ENCODE measurements at places on chromosomes 3 and 15.

- DNase-seq = no peak
Measured at GRCh38 chr15:28101201-28101600, 2.1 kb upstream of the OCA2 start.

DNA sequence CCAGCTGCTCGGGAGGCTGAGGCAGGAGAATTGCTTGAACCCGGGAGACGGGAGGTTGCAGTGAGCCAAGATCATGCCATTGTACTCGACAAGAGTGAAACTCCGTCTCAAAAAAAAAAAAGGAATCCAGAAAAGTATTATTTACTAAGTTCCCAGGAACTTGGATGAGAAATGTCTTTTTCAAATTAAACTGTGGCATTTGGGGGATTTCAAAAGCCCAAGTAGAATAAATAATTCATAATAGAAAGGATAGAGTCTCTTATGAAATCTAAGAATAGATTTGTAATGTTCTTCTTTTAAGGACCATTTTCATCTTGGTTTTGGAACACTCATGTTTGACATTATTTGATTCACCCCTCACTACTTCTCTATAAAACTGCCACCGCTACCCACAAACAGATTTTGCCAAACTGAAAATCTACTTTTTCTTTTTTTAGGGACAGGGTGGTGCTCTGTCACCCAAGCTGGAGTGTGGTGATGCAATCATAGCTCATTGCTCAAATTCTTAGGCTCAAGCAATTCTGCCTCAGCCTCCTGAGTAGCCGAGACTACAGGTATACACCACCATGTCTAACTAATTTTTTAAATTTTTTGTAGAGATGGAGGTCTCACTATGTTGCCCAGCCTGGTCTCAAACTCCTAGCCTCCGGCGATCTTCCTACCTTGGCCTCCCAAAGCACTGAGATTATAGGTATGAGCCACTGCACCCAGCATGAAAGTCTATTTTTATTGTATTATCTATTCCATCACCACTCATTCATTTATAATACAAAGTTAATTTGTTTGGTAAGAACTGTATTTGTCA lies 99.3 kb downstream of the SENP2 start:
- DNase-seq = no peak

DNA sequence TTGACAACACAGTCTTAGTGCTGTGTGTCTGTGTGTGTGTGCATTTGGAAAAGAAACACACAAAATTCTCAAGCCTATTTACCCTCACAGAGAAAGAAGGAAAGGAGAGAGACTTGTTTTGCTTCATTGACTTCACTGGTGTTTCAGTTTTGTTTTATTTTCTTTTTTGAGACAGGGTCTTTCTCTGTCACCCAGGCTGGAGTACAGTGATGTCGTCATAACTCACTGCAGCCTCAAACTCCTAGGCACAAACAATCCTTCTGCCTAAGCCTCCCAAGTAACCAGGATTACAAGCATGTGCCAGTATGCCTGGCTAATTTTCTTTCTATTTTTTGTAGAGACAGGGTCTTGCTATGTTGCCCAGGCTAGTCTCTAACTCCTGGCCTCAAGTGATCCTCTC lies 636.9 kb downstream of the TAFA4 start:
- no peak for DNase-seq

DNA sequence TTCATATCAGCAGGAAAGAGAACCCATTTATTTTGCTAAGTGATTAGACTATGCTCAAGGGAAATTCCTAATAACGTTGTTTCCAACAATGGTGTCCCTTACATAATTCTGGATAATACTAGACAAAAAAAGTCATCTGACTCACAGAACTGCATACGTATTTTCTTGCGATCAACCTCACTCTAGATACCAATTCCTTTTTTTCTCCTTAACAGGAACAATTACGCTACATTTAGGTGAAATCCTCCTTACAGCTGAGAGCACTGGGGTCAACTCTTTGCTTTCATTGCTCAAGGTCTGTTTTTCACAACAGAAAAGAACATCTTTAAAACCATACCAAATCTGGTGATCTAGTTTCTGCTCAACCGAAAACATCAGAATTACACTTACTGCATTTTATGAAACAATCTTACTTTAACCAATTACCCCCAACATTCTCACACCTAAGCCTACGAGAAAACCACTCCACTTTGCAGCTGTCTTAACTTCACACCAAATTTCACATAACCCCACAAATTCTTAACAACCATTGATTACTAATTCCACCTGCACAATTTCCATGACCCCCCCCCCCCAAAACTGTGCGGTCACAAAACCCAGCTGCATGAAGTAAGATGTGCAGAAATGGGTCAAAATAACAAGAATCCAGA lies 61.2 kb upstream of the ICE2 start:
- no peak for DNase-seq

DNA sequence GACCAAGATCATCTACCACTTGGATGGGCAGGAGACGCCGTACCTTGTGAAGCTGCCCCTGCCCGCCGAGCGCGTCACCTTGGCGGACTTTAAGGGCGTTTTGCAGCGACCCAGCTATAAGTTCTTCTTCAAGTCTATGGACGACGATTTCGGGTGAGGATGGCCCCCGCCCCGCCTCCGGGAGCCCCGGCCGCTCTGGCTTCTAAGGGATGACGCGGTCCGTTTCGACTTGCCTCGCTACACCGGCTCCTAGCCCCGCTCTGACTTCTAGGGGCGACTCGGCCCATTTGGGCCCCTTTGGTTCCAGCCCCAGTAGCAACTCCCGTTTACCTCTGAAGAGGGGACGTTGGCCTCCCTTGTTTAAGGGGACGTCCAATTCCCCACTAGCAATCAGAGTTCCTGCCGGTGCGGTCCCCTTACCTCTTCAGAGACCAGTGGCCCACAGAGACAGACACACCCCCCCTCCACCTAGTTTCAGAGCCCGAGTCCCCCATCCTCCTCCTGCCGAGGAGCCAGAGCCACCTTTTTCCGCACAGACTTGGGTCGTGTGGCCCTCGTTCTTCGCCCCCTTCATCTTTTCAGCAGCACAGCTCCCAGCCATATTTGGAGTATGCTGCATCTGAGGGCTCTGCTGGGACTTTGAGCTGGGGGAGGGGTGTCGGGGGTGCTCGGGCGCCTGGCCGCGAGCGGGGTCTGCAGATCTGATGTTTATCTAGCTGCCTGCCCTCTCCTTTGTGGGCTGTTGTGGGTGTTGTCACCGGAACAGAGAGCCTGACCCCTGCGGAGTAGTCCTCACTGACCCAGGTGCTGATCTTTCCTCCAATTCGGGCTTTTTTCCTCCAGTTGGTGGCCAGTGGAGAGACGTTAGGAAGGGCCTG lies 706 bp downstream of the DVL3 start:
- peak; percentile 16 for DNase-seq

DNA sequence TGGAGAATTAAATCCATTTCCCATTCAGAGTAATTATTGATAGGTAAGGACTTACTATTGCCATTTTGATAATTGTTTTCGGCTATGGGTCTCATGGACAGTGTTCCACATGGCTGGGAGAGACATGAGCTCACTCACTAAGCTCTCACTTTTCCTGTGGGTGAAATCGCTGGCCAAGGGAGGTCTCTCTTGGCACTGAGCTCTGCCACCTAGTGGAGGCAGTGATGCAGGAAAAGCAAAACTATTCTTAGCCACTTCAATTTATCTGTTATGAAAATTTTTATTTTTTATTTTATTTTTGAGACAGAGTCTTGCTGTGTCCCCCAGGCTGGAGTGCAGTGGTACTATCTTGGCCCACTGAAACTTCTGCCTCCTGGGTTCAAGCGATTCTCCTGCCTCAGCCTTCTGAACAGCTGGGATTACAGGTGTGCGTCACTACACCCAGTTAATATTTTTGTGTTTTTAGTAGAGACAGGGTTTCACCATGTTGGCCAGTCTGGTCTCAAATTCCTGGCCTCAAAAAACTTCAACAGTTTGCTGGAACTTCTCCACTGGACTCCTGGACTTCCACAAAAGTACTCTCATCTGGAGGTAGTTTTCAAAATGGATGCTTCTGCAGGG lies 4.7 kb upstream of the RNF13 start:
- DNase-seq = peak; percentile 22

DNA sequence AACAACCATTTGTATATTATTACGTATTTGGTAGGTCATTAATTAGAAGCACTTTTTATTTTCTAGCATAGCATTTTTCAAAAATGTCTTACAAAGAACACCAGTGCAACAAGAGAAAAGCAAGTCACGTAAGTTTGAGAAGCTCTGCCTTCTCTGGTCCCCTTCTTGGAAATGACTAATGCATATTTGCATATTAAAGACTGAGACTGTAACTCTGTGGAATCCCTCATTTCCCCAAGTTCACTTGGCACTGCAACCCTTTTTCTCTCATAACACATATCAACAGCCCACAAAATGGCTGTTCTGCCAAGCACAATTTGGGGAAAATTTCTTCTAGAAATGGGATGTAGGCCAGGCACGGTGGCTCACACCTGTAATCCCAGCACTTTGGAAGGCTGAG lies 176.3 kb downstream of the ERC2 start:
- no peak for DNase-seq

DNA sequence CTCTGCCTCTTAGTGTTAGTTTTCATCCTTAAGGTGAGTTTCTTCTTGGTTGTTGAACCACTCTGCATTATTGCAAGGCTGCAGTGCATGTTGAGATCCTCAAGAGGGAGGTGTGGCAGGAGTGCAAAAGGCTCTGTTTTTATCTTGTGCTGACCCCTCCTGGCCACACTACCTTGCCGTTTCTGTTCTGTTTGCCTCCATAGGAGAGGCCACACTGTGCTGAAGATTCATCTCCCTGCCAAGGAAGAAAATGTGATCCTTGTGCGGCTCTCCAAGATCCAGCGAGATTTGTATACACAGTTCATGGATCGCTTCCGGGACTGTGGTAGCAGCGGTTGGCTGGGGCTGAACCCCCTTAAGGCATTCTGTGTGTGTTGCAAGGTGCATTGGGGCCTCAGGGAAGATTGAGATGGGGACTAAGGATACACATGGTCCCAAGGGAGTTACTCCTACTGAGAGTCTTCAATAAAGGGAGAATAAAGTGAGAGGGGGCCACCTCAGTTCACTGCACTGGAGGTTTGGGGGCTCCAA lies 33.0 kb upstream of the TEX264 start:
- DNase-seq = no peak

- no peak for DNase-seq
Measured at GRCh38 chr15:87538327-87538834, 718.2 kb downstream of the NTRK3 start.

GRCh38 chr3:52529376-52530333 lies 4.0 kb downstream of the NT5DC2 start:
- no peak for DNase-seq

DNA sequence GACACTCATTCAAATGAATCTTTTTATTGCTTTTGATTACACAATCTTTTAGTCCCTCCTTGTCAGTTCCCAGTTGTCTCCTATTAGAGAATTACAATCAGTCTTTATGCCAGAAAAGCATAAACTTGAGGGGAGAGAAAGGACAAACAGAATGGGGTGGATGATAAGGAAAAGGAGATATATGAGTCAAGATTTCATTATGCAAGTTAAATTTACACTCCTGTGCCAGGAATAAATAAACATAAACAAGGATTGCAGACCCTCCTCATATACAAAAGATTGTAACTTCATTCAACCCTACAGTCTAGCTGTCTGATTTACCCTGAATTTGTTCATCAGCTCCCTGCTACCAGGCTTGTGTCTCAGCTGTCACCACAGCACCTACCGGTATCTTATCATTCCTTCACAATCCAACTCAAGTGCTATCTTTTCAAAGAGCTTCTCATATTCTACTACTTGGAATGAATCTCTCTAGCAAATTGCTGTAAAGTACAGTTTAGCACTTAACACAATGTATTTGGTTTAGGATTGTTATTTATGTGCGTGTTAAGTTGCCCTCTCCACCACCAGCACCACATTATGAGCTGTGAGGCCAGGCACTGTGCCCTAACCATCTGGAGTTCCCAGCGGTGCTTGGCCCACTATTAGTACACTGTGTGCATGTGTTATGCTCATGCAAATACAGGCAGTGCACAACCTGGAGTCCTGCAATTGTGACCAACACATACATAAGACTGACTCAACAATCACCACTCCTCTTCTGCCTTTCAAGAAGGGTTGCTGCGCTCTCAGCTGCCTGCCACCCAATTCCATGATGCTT lies 504.1 kb downstream of the TBL1XR1 start:
- DNase-seq = no peak

GRCh38 chr3:178156301-178156700 lies 379.9 kb upstream of the KCNMB2 start:
- DNase-seq = no peak

- no peak for DNase-seq
Measured at GRCh38 chr3:57335283-57335938, 42.9 kb upstream of the ASB14 start.

- DNase-seq = no peak
Measured at GRCh38 chr15:71294251-71294910, 179.1 kb downstream of the THSD4 start.

DNA sequence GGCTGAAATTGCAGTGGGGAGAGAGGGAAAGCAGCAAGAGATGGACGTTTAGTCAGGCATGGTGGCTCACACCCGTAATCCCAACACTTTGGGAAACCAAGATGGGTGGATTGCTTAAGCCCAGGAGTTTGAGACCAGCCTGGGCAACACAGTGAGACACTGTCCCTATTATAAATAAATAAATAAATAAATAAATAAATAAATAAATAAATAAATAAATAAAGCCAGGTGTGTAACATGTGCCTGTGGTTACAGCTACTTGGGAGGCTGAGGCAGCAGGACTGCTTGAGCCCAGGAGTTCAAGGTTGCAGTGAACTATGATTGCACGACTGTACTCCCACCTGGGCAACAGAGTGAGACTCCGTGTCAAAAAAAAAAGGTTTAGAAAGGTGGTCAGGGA lies 54.0 kb upstream of the ARPP19 start:
- no peak for DNase-seq

GRCh38 chr3:132730891-132731580 lies 8.8 kb upstream of the NPHP3 start:
- no peak for DNase-seq

DNA sequence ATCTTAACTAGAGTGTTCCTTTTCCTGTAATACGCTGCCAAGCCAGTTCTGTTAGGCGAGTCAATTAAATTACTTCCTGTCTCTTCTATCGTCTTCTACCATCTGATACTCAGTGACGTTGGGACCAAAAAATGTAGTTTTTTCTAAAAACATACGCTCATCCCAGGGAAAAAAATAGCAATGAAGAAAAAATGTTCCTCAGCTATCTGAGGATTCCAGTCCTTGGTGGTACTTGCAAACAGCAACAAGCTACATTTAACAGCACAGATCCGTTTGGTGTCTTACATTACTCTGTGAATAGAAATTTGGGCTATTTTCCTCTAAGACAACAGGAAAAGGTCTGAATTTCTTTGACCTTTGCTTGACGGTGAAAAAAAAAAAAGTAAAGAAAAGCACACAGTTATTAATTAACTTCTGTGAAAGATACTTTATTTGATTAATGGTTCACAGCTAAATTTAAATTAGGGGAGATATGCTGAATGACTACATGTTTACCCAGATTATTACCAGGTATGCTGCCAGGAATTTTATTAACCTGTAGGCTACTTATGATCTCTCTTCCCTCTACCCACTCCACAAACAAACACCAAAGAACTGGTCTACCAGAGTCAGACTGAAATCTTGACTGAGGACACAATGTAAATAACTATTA lies 254.4 kb upstream of the ZPLD1 start:
- no peak for DNase-seq

Measured in stimulated activated CD8-positive, alpha-beta memory T cell treated with anti-CD3 and anti-CD28 coated beads, Interleukin-15, amount 100 ng/mL, for 24 hours (primary cell).